ENCODE measurements at places on chromosomes 1 and 21.

DNA sequence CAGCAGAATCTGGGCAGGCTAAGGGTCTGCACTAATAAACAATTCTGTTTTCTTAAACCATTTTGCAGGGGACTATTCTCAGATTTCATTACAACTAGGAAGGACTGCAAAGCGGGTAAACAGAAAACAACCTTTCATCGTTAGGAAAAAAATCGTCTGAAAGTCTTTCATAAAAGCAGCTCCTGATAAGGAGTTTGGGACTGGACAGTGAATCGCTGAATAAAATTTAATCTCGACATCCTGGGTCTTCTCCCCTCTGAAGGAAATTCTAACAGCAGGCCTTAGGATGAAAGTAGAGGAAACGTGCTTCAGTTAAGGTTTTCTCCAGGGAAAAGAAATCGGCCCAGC is 471 bp upstream of the MTF2 start:
- no peak for DNase-seq

GRCh38 chr1:7898962-7899361 is 41.7 kb downstream of the TNFRSF9 start:
- DNase-seq, result no peak

GRCh38 chr1:37901191-37901892 is 42.0 kb upstream of the MTF1 start:
- no peak for DNase-seq

DNA sequence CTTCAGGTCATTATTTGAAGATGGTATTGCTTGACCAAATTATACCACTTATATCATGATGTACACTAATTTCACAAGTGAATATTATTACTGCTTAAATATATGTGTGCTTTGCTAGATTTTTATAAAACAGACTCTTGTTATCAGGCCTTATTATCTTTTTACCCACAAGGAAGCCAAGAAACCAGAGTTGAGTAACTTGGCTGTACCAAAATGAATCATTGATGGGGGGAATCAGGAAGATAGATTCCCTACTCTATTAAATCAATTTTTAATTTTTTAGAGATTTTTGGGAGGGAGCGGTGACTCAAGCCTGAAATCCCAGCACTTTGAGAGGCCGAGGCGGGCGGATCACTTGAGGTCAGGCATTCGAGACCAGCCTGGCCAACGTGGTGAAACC is 16.0 kb upstream of the SCCPDH start:
- no peak for DNase-seq

- DNase-seq, result peak; percentile 45
These were observed 26.1 kb downstream of the CACNA1S start for GRCh38 chr1:201085902-201086735.

- peak; percentile 21 for DNase-seq
These were observed 2.5 kb downstream of the SMIM1 start for GRCh38 chr1:3774946-3775489.

- peak; percentile 16 for DNase-seq
These were observed 173.2 kb downstream of the COP1 start for GRCh38 chr1:176033881-176034280.

DNA sequence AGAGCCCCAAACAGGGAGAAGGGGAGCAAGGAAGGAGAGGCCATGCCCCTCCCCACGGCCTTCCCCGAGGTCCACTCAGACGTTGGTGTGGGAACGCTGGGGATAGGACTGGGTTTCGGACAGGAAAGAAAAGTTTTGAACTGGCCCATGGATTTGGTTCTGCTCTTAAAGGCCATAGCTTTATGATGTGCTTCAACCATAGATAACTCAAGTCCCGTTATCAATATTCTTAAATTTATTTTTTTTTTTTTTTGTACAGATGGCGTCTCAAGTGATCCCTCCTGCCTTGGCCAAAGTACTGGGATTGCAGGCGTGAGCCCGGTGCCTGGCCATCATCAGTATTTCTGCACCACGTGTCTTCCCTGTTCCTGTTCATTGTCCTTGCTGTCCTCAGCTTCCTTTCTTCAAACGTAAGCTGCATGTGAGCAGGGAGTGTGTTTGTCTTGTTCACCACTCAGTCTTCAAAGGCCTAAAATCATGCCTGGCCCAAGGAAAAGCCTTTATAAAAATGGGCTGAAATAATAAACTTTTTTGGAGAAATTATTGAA is 820 bp upstream of the KRTAP10-1 start:
- no peak for DNase-seq

- DNase-seq, result no peak
These were observed 62.7 kb upstream of the BRINP3 start for GRCh38 chr1:190540366-190540765.

DNA sequence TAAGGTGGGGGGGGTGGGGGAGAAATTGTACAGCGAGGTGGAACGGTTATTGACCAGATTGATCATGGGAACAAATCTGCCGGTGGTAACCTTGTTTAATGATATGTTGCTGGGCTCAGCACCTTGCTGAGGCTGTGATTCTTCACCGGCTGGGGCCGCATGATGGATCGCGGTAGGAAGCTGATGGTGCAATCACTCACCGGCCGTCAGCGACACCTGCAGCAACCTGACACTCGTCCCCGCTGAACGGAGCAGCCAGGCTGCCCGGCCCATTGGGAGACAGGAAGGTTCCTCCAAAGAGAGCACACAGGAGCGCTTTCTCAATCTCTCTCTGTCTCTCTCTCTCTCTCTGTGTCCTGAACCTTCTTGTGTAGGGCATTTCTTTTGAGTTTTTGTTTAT is 128.5 kb upstream of the RRP15 start:
- DNase-seq, result no peak

DNA sequence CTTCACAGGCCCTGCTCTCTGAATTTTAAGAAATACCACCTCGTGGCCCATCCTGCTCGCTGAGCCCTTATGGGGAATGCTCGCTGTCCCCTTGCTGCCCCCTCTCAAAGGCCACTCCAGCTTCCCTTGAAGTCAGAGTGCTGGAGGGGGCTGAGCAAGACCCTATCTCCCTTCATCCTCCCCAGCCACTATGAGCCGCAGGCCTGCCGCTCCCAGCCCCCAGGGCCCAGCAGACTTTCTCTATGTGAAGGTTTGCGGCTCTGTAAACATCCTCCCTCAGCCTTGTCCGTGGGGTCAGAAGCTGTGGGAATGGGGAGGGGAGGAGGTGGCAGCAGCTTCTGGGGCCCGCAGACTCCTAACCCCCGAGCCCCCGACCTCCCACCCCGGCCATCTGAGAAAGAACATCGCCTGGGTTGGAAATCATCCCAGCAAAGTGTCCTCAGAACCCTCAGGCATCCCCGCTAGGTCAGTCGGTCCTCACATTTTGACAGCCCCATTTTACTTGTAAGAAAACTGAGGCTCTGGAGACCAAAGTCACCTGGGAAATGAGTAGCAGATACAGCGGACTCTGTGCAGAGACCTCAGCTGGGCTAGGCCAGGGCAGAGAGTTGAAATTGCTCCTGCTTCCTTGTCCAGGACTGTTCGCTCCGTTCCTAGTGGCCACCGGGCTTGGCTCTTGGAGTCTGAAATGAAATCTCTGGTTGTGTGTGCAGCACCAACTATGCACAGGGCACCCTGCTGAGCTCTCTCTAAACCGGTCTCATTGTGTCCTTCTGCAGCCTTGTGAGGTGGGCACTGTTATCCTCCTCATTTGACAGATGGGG is 4.4 kb downstream of the KCNQ4 start:
- DNase-seq, result no peak

DNA sequence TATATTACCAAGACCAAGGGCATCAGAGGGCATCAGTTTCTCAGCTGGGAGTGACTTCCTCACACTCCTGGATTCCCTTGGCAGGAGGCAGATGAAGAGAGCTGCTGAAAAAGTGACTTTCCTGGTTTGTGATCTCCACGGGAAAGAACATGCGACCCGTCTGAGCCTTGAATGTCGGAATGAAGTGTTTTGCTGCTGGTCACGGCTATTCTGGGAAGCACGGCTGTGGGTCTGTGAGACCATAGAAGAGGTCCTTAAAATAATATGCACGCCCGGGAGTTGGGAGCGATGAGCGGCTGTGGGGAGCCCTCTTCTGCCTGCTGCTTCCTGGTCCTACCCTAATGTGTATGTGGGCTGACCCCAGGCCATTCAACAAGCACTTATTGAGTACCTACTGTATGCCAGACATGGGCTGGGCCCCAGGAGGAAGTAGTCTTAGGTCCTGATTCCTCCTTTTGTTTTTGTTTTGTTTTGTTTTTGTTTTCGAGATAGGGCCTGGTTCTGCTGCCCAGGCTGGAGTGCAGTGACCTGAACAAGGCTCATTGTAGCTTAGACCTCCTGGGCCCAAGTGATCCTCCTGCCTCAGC is 13.2 kb upstream of the UMODL1 start:
- DNase-seq, result no peak

DNA sequence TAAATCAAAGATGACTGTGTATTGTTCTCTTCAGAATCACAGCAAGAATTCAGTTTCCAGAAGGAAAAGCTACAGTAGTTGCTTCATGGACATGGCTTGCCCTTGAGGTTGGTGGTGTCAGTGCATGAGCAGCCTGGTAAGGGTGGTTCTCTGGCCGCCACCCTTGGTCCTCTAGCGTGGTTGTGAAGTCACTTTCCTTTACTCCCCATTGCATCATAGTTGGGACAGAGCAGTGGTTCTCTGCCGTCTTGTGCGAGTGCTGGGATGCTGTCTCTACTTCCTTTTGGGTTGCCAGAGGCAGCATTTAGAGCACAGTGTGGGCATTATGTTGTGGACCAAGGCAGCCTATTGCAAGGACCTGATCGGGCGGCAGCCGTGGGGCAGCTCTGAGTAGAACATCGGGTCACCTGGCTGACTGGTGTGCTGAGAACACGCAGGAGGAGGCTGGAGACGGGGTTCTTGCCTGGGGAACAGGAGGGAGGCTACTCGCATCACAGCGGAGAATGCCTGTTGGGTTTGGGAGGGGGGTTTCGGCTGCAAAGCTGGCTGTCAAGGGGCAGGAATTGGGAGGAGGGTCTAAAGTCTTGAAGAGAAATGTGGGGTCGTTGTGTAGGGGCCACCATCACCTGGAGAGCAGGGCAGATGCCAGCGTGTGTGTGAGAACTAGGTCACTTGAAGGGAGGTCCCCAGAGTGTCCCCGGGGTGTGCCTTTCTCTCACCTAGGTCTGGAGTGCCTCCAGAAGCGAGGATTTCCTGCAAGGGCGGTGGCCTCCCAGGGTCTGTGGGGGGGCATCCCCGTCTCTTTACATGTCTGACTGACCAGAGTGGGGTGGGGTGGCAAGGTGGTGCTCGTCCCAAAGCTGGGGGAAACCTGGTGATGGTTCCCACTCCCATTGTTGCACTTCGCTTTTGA is 6.3 kb downstream of the ARF1 start:
- DNase-seq, result peak; percentile 61

DNA sequence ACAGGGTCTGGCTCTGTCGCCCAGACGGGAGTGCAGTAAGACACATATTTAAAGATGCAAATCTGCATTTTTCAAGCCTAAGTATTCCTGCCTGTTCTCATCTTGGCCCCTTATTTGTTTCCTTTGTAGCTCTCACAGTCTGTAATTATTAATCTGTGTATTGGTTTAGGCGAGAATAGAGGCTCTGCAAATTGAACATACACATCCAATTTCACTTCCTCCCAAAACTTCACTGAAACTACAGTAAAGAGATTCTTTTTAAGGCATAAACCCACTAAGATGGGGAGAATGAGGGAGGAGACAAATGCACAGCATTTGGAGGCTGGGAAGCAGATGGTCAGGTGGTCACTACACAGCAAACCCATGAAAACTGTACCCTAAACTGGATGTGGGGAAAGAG is 21.0 kb downstream of the HMGN2 start:
- DNase-seq, result no peak

DNA sequence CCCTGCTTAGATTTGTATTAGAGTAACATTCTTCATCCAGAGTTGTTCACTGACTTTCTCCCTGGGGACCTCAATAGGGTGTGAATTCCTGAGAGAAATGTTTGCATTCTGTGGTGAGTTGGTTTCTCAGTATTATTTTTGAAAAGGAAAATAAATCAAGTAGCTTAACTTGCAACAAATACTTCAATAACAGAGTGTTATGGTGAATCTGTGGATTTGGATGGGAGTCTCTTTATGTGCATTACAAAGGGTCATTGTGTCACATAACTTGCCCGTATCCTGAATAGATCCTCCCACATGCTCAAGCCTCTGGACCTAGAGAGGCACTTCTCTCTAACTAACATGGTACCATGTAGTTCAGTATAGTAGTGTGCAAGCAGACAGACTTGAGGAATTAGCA is 68.4 kb upstream of the IPO9 start:
- DNase-seq, result peak; percentile 81

DNA sequence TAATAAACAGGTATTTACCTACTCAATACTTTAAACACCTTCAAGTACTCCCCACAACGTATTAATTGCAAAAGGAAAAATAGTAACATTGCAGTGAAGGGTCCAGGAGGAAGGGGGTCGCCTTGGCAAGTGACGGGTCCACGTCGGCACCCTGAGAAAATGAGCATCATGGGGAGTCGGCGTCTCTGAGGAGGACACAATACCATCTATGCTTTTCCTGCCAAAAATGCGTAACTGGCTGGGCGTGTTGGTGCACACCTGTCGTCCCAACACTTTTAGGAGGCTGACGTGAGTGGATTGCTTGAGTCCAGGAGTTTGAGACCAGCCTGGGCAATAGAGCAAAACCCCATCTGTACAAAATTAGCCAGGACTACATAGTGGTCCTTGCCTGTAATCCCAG is 7.3 kb downstream of the FTCD start:
- no peak for DNase-seq

- no peak for DNase-seq
These were observed 76.0 kb downstream of the RPS6KC1 start for GRCh38 chr1:213127074-213127473.

DNA sequence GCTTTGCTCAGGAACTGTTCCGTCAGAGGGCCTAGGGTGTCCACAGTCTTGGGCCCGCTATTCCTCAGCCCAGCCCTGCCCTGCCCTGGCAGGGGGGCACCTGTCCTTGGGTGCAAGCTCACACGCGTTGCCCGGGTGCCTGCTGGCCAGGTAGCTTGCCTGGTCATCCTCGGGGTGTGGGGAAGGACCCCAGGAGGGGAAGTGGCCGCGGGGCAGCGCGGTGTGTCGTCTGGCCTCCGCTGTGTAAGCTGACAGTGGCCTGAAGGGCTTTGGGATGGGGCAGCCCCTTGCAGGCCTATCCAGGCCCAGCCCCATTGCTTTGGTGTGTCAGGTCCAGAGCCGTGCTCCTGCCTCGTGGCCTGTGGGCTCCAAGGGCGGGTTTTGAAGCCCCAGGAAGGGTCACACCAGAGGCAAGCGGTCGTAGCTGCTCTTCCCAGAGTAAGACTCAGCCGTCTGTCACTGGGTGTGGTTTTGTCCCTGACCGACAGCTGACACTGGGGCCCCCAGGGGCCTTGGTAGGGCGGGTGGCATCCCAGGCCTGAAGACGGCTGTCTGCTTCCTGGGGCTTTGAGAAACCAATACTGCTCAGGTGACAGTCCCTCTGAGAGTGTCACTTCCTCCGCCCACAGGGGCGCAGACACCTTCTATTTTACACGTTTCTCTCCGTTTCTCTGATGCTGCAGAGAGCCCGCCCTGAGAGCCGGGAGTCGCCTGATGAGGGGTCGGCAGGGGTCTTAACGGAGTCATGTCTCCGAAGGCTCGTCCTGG is 72.1 kb downstream of the SKI start:
- no peak for DNase-seq

DNA sequence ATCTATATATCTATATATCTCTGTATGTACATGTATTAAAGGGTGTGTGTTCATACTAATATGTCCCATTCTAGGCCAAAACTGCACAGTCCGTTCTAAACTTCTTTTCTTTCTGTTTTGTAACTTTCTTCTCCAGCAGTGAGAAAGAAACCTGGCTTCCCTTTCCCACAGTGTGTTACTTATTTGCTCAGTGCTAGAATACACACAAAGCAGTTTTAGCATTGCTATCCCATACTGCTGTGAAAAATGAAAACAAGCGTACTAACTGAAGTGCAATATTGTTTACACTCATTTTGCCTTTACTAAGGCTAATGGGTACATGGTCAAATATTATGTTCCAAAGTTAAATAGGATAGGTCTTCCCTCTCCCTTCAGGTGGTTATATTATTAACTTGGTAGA is 163.9 kb downstream of the LEPR start:
- DNase-seq, result no peak
